ENCODE measurements at places on chromosomes 11 and 22.

DNA sequence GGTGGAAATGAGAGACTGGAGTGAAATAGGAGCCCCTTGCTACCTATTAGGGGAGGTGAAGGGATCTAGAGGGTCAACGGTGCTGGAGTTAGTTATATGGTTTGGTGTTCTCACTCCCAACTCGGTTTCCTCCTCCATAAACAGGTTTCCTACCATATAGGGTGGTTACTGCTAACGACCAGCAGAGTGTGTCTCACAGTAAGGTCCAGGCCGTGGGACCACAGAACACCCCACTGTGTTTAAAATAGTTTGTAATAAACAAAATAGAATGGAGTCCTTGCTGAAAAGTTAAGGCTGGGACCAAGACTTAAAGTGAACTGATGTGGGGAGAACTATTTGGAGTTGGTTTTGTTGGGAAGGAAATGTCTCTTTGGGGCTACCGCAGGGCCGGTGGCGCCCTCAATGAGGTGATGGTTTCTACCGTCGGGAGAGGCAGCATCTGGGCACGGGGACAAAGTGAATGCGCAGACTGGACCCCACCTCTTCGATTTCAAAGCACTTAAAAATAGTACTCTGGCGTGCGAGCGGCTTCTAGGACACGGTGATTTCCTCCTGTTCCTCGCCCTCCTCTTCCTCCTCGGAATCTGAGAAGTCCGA, 4.5 kb downstream of the DBX1 start:
- no peak for DNase-seq

DNA sequence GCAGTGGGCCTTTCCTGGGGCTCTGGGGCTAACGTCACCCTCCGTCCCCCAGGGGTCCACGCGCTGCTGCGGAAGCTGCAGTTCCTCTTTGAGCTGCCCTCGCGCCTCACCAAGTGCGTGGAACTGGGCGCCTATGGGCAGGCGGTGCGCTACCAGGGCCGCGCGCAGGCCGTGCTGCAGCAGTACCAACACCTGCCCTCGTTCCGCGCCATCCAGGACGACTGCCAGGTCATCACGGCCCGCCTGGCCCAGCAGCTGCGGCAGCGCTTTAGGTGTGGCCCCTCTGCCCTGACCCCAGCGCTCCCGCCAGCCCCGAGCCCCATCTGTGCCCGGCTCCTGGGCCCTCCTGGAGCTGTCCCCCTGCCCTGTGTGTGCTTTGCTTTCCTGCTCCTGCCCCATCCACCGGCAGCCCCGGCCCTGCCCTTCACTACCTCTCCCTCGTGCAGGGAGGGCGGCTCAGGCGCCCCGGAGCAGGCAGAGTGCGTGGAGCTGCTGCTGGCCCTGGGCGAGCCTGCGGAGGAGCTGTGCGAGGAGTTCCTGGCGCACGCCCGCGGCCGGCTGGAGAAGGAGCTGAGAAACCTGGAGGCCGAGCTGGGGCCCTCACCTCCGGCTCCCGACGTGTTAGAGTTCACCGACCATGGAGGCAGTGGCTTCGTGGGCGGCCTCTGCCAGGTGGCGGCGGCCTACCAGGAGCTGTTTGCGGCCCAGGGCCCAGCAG, 3.8 kb upstream of the TM7SF2 start:
- DNase-seq, result no peak

DNA sequence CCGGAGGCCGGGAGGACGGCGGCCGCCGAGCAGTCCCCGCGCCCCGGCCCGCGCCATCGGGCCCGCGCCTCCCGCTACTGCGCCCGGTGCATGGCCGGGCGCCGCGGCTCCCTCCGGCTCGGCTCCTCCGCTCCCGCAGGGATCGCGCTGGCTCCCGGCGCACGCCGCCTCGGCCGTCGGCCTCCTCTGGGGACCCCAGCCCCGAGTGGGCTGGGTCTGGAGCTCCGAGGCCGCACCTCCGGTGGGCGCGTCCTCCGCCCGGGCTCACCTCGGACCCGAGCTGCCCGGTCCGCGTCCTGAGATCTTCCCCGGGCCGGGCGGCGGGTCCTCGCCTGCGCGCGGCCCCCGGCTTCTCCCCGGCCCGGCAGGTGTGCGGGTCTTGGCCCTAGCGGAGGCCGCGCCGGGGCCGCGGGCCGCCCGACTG, 251 bp downstream of the SHISA8 start:
- DNase-seq, result no peak

GRCh38 chr11:87437844-87438223, 400.1 kb downstream of the TMEM135 start:
- DNase-seq, result peak; percentile 85

DNA sequence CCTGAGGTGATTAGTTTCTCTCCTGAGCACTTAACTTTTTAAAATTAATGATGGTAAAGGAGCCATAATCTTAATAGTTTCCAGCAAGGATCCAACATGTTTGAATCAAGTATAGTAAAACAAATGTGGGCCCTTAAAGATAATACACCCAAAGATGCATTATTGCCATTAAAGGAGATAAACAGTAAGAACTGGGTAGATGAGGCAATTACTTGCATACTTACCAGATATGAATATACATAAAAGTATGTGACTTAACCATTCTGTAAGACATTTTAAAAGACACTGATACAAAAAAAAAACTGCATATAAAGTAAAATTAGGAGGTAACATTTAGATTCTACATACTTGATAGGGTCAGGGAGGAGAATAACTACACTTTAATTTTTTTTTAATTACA, 48.2 kb downstream of the CADM1 start:
- no peak for DNase-seq

GRCh38 chr11:3193373-3194015, 25.1 kb downstream of the MRGPRG start:
- DNase-seq, result no peak

GRCh38 chr22:18012531-18012930, 11.8 kb downstream of the MICAL3 start:
- peak; percentile 50 for DNase-seq

DNA sequence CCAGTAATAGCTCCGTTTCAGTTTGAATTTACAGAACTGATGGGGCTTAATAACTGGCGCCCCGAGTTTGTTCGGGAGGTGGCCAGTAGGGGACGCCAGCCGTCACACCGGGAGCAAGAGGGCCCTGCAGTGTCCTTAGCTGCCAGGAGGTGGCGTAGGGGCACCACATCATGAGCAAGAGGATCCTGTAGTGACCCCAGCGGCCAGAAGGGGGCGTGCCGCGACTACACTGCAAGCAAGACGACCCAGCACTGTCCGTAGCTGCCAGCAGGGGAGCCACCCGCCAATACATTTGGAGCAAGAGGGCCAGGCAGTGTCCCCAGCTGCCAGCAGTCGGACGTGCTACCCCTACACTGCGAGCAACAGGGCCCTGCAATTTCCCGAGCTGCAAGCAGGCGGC, 663.7 kb upstream of the B3GAT1 start:
- peak; percentile 13 for DNase-seq

DNA sequence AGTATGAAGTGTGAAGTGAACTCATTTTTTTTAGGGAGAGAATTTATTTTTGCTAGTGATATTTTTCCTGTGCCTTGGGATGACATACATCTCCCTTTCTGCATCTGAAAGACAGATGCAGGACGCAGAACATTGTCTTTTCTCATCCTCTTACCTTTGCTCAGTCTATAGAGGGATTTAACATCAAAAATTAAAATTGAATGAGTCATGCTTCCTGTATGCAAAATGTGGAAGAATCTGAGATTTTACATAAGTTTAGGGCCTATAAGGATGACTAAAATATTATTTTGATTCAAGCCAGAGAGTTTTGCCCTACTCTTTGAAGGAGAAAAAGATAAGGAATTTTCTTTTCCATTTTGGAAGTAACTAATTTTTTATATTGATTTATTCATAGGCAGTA, 27.3 kb downstream of the XRCC6 start:
- DNase-seq, result peak; percentile 17

DNA sequence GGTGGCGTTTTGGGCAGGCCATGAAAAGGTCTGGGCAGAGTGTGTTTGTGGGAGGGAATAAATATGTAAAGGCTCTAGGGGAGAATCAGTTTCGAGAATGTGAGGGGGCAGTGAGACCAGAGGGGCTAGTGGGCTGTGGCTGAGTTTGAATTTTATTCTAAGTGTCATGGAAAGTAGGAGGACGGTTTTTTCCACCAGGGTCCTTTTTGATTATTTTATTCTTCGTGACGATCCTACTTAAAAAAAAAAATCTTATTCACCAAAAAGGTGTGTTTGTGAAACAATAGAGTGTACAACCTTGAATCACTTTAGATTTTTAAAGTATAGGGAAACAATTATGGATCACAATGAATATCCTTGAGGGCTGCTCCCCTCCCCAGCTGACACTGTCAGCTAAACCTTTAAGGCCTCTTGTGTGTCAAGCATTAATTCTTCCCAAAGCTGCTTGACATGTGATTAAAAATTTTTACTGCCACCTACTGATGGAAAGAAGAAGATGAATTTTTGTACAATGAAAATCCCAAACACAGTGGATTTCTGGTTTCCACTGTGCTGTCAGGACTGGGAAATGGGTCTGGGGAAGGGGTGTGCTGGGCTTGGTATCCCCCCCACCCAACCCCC, 107.5 kb upstream of the OR4B1 start:
- DNase-seq, result peak; percentile 45

Data from HCEC 1CT (cell line).